Pons (tissue), 1 donor: ENCODE measurements at places on chromosomes 5 and 9.

GRCh38 chr9:95137587-95138145 lies 179.8 kb downstream of the FANCC start:
- no peak for DNase-seq

- no peak for DNase-seq
These were observed 6.8 kb upstream of the CEP120 start for GRCh38 chr5:123429993-123430392.

DNA sequence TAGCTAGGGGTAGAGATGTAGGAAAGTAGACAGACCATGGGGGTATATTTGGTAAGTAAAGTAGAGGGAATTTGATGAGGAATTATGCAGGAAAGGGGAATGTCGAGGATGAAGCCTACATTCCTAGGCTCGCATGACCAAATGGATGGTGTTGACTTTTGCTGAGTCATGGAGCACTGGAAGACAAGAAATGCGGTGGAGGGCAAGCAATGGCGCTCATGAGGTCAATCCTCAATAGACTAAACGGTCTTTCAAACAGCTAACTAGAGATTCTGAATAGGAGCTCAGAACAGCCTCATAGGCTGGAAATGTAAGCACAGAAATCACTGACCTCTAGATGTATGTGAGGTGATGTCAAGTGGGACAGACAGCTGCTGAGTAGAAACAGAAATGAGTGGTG lies 50.7 kb upstream of the FST start:
- no peak for DNase-seq

- no peak for DNase-seq
These were observed 12.6 kb downstream of the HK3 start for GRCh38 chr5:176886336-176887251.

GRCh38 chr5:50958852-50959457 lies 292.5 kb downstream of the PARP8 start:
- DNase-seq: peak; percentile 88

GRCh38 chr5:134125039-134126015 lies 10.8 kb downstream of the TCF7 start:
- DNase-seq: no peak

DNA sequence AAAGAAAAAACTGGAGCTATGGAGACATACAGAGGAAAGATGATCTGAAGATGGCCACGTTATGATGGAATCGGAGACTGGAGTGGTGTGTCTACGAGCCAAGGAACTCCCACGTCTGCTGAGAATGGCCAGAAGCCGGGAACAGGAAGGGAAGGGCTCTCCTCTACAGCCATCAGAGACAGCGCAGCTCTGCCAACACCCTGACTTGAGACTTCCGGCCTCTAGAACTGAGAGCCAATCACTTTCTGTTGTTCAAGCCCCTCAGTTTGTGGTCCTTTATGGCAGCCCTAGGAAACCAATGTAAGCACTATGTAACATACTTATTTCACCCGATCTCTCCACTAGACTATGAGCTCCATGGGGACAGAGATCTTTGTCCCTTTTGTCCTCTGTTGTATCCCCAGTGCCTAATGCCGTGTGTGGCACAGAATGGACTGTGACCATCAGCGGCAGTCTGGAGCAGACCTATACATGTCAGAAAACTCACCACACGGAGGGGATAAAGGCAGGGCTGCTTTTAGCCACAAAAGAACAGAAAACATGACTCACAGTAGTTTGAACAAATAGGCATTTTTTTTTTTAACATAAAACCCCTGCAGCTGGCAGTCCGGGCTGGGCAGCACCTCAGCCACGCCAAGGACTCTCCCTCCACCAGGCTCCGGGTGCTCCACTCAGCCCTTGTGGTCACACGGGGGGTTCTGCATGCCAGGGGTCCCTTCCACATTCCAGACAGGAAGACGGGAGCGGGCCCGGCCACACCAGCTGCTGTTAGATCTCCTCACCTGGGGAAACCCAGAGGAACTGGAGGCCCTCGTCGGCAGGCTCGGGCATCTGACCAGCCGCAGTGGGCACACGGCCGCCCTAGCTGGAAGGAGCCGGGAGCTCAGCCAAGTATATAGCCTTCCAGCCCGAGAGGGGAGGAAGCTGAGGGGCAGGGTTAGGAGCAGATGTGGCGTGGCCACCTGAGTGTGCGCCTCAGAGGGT lies 16.1 kb upstream of the MXD3 start:
- no peak for DNase-seq

GRCh38 chr5:139637438-139638089 lies 10.6 kb upstream of the CXXC5 start:
- DNase-seq: peak; percentile 67

- peak; percentile 36 for DNase-seq
These were observed 2.5 kb upstream of the MSMP start for GRCh38 chr9:35756275-35757225.

GRCh38 chr5:139186752-139187326 lies 11.3 kb downstream of the SIL1 start:
- no peak for DNase-seq

- no peak for DNase-seq
These were observed 26.4 kb upstream of the ADAMTSL1 start for GRCh38 chr9:18447541-18447940.

DNA sequence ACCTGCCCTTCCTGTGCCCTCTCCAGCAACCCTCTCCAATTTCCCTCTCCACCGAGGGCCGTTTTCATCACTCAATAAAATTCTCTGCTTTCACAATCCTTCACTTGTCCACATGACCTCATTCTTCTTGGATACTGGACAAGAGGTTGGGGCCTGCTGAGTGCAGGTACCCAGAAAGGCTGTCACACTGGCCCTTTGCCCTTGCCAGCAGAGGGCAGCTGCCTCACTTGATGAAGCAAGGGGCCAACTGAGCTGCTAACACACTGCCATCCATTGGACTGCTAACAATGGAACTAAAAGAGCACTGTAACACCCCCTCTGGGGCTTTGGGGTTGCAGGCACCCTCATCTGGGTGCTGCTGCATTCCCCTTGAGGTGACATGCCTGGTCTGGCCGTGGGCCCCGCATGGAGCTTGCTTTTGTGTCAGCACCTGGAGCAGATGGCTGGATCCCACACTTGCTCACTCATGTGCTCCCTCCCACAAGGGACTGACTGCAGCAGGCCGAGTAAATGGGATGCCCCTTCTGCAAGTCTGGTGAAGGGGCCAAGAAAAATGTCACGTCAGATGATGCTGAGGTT lies 308.1 kb upstream of the ADCY2 start:
- DNase-seq: no peak

GRCh38 chr5:1568201-1568979 lies 44.6 kb upstream of the LPCAT1 start:
- no peak for DNase-seq

GRCh38 chr9:126852086-126852688 lies 8.3 kb upstream of the ZBTB34 start:
- DNase-seq: no peak

- peak; percentile 9 for DNase-seq
These were observed 165.6 kb upstream of the CCDC152 start for GRCh38 chr5:42591015-42591414.

- DNase-seq: no peak
These were observed 176.1 kb upstream of the MVB12B start for GRCh38 chr9:126150411-126151030.

GRCh38 chr5:74334762-74335384 lies 305.7 kb downstream of the ENC1 start:
- no peak for DNase-seq

DNA sequence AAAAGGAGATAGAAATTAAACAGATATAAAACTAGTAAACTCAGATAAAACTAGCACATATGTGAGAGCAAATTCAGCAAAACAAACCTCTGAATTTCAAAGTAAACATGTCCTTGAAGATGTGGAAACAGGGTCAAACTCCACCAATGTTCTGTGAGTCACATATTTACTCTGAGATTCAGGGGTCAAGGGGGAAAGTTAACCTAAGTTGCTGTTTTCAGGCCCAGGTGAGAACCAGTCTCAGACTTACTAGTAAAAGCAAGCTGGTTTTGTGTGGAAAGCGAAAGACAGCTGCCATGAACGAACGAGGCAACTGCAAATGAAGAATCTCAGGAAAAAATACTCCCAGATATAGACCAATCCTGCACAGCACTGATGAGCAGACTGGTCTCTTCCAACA lies 29.0 kb downstream of the PSMB7 start:
- no peak for DNase-seq

- no peak for DNase-seq
These were observed 19.0 kb downstream of the FOXB2 start for GRCh38 chr9:77038281-77039036.

GRCh38 chr5:173660481-173661280 lies 44.2 kb upstream of the BOD1 start:
- peak; percentile 50 for DNase-seq

GRCh38 chr5:82045554-82046275 lies 73.9 kb downstream of the ATG10 start:
- no peak for DNase-seq

DNA sequence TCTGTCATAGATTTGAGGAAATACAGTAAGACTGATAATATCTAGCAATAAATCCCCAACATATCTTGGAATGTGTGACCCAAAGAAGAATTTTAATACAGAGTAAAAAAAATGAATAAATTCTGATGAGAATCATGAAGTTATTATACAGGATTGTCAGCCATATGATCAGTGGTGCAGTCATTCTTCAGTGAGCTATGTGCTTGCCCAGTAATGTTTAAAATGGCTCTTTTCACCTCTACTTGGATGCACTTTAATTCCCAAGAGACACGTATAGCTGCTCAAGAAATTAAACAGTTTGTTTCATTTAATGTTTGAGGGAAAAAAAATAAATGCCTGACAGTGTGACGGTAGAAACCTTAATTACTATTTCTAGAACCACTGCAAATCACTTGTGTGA lies 215.3 kb upstream of the FAM174A start:
- no peak for DNase-seq

GRCh38 chr9:70600506-70600905 lies 186.0 kb upstream of the KLF9 start:
- no peak for DNase-seq

GRCh38 chr5:73641811-73642210 lies 15.8 kb downstream of the ARHGEF28 start:
- DNase-seq: no peak

DNA sequence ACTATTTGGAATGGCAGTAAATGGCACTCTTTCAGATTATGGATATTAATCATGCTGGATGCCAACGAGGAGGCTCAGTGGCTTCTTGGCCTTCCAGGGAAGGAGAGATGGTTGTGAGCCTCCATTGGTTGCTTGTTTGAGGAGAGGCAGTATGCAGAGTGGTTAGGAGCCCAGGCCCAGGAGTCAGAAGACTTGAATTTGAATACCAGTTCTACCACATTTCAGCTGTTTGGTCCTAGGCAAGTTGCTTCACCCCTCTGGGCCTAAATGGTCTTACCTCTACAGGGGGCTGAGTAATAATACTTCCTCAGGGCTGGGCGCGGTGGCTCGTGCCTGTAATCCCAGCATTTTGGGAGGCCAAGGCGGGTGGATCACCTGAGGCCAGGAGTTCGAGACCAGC lies 52.5 kb downstream of the COL27A1 start:
- DNase-seq: no peak

GRCh38 chr5:134046801-134047686 lies 42.3 kb upstream of the VDAC1 start:
- peak; percentile 53 for DNase-seq

DNA sequence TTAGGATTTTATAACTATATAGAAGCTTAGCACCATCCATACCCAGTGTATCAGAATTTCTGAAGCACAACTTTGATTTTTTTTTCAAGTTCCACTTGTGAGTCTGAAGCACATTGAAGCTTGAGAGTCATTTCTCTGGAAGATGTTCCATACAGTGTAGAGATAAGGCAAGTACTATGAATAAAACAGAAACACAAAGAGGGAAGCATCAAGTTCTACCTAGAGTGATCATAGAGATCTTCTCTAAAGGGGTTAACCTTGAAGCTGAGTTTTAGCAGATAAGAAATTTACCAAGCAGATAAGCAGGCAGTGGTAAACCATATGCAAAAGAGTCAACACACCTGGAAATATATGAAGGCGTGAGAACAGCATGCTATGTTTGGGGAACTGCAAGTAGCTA lies 125.3 kb downstream of the MCTP1 start:
- no peak for DNase-seq

DNA sequence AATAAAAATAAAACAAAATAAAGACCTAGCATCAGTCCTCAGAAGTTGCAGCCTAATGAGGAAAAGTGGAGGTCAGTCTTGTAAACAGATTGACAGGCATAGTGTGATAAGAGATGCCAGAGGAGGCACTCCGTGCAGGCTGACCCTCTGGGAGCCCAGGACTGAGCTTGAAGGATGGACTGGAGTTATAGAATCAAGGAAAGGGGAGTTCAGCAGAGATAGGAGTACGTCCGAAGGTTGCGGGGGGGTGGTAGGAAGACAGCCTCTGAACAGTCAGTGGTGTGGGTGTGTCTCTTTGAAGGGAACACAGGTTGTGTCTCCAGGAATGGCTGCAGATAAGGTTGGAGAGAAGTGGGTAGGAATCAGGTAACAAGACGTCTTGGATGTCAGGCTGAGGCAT lies 126.1 kb upstream of the CPEB4 start:
- no peak for DNase-seq

- no peak for DNase-seq
These were observed 68.2 kb upstream of the TAF1L start for GRCh38 chr9:32703635-32704034.

DNA sequence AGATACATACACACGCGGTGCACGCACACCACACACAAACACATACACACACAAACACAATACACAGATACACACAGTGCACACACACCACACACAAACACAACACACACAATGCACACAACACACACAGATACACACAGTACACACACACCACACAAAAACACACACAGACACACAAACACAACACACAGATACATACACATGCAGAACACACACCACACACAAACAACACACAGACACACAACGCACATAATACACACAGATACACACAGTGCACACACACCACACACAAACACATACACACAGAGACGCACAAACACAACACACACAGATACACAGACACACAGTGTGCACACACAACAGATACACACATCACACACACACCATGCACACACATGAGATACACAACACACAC lies 5.9 kb upstream of the CCDC187 start:
- no peak for DNase-seq

GRCh38 chr5:101679816-101680215 lies 616.3 kb downstream of the SLCO4C1 start:
- no peak for DNase-seq

- no peak for DNase-seq
These were observed 108.1 kb downstream of the SNCAIP start for GRCh38 chr5:122420091-122420490.

GRCh38 chr5:107593009-107593408 lies 77.7 kb downstream of the EFNA5 start:
- no peak for DNase-seq

GRCh38 chr5:172855597-172856292 lies 21.7 kb downstream of the ERGIC1 start:
- no peak for DNase-seq

- DNase-seq: no peak
These were observed 93.9 kb upstream of the FTMT start for GRCh38 chr5:121757753-121758152.

DNA sequence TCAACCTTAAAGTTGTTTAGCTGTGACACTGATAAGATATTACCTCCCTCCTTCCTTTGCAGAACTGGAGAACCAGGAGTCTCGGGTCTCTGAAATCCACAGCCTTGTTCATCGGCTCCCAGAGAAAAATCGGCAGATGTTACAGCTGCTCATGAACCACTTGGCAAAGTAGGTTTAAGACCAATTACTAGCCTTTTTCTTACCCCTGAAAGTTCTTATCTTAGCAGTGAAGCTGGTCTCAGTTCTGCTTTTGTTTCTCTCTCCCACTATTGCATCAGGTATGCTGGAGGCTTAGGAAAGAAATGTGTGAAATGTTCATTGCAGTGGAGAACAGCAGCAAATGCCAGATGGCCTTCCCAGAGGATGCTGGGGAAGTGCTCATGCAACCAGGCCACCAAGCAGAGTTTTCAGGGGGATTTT lies 287.4 kb downstream of the ARHGAP26 start:
- DNase-seq: no peak
